Lung (tissue), 17 donors: ENCODE measurements at places on chromosomes 7 and 10.

GRCh38 chr7:128961030-128961659 is 23.4 kb downstream of the IRF5 start:
- H3K27ac ChIP-seq: no peak overlapping the region
- no peaks in the 10 kb centered on the region for H3K27me3 ChIP-seq
- no peak overlapping the region for H3K4me3 ChIP-seq
- peaks cover 20% of the 10 kb centered on the region for H3K36me3 ChIP-seq
- DNase-seq: no peak

- H3K27ac ChIP-seq: no peak overlapping the region
- DNase-seq: no peak
- no peak overlapping the region for H3K4me3 ChIP-seq
- no peaks in the 10 kb centered on the region for H3K36me3 ChIP-seq
Observed at GRCh38 chr7:45149606-45150005, 8.0 kb upstream of the RAMP3 start.

DNA sequence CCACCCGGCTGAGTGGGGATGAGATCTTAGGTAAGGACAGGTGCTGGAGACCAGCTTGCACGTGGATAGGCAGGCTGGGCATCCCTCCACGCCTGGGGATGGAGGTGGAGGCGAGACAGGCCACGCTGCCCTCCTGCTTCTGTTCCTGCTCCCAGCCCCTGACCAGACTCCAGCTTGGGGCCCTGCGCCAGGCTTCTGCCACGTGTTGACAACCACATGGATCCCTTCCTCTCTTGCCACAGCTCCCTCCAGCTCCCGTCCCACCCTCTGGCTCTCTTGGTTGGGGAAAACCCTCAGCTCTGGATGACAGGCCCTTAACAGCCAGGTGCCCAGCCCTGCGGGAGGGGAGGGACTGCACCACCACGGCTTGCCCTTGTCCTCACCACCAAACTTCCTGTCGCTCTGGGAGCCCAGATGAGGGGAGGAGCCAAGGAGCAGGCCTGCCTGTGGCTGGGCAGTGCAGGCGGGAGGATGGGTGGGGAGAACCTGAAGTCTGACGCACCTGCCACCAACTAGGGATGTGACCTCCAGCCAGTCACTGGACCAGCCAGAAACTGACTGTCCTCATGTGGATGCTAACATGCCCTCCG is 36.0 kb downstream of the KCNH2 start:
- H3K4me3 ChIP-seq: no peak overlapping the region
- DNase-seq: peak; percentile 66
- H3K4me1 ChIP-seq: no peaks in the 10 kb centered on the region
- no peaks in the 10 kb centered on the region for H3K36me3 ChIP-seq

DNA sequence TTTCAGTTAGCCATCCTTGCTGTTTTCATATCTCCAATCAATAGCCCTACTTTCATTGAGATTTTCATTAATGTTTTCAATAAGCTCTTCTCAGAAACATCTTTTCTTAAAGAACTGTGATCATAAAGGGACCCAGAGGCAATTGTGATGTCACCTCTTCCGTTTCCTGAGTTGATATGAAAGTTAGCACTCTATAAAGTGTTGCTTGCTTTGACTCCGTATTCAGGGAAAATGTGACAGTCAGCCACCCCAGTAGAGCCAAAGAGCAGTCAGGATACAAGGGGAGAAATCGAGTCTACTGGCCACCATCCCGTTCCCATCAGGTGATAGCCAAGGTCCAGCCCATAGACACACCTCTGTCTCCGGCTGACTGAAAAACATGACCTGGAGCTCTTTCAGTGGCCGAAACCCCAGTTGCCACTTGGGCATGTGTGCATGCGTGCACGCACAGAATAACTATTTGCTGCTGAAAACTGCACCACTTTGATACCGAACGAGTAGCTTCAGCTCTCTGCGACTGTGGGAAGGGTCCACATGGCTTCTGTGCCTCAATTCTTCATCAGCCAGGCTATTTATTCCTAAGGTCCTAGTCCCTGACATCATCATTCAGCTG is 291.4 kb downstream of the USP6NL start:
- no peak overlapping the region for H3K27ac ChIP-seq
- H3K36me3 ChIP-seq: peaks cover 47% of the 10 kb centered on the region
- H3K4me3 ChIP-seq: no peak overlapping the region
- no peaks in the 10 kb centered on the region for H3K27me3 ChIP-seq
- no peak for DNase-seq

GRCh38 chr10:46995234-46995633 is 84.0 kb downstream of the PTPN20 start:
- H3K36me3 ChIP-seq: no peaks in the 10 kb centered on the region
- H3K4me3 ChIP-seq: no peak overlapping the region
- no peak overlapping the region for H3K27ac ChIP-seq
- no peaks in the 10 kb centered on the region for H3K27me3 ChIP-seq

DNA sequence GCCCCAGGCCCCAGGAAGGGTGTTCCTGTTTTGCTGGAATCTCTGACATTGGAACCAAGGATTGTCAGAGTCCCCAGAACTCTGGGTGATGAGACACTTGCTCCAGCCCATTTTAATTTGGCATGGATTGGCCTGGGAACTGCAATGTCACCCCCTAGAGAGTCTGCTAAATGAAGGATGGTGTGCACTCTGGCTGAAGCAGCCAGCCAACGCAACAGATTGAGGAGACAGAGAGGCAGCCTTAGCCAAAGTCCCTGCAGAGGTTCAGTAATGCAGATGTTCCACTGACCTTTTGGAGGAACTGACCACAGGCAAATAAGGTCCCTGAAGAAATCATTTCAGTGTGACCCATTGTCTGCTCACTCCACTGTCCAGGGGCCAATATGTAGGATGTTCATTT is 13.4 kb downstream of the LRRC18 start:
- DNase-seq: no peak
- no peaks in the 10 kb centered on the region for H3K36me3 ChIP-seq
- no peaks in the 10 kb centered on the region for H3K27me3 ChIP-seq
- no peak overlapping the region for H3K4me3 ChIP-seq
- no peak overlapping the region for H3K27ac ChIP-seq
- peaks cover 3% of the 10 kb centered on the region for H3K4me1 ChIP-seq

GRCh38 chr7:48691788-48692187 is 232.6 kb upstream of the CDC14C start:
- no peak overlapping the region for H3K27ac ChIP-seq
- no peaks in the 10 kb centered on the region for H3K36me3 ChIP-seq
- H3K4me1 ChIP-seq: no peaks in the 10 kb centered on the region
- no peak overlapping the region for H3K4me3 ChIP-seq
- DNase-seq: no peak

- no peak overlapping the region for H3K27ac ChIP-seq
- no peak overlapping the region for H3K4me3 ChIP-seq
- H3K27me3 ChIP-seq: no peaks in the 10 kb centered on the region
- H3K4me1 ChIP-seq: no peaks in the 10 kb centered on the region
- H3K36me3 ChIP-seq: no peaks in the 10 kb centered on the region
Observed at GRCh38 chr7:101972627-101973026, 155.2 kb downstream of the CUX1 start.

DNA sequence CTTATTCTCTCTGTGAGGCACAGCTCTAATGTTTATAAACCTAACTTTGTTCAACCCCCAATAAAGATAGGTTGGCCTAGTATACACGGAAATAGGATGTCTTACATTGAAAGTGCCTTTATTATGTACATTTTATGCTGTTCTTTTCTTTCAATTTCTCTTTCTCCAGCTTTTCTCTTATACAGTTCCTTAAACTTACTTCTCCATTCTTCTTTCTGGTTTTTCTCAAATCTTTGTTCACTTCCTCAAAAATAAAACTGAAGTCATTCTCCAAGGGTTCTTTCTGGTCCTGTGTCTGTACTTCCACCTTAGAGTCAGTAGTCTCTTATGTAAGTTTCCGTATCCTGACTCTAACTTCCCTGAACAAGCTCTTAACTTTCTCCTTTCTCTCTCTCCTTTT is 29.2 kb upstream of the NAMPT start:
- H3K27me3 ChIP-seq: no peaks in the 10 kb centered on the region
- H3K4me1 ChIP-seq: no peaks in the 10 kb centered on the region
- DNase-seq: no peak
- H3K4me3 ChIP-seq: no peak overlapping the region

GRCh38 chr7:42831006-42831717 is 80.7 kb downstream of the C7orf25 start:
- peaks cover 11% of the 10 kb centered on the region for H3K4me1 ChIP-seq
- H3K27me3 ChIP-seq: no peaks in the 10 kb centered on the region
- H3K36me3 ChIP-seq: no peaks in the 10 kb centered on the region
- DNase-seq: peak; percentile 89
- H3K27ac ChIP-seq: no peak overlapping the region
- no peak overlapping the region for H3K4me3 ChIP-seq

DNA sequence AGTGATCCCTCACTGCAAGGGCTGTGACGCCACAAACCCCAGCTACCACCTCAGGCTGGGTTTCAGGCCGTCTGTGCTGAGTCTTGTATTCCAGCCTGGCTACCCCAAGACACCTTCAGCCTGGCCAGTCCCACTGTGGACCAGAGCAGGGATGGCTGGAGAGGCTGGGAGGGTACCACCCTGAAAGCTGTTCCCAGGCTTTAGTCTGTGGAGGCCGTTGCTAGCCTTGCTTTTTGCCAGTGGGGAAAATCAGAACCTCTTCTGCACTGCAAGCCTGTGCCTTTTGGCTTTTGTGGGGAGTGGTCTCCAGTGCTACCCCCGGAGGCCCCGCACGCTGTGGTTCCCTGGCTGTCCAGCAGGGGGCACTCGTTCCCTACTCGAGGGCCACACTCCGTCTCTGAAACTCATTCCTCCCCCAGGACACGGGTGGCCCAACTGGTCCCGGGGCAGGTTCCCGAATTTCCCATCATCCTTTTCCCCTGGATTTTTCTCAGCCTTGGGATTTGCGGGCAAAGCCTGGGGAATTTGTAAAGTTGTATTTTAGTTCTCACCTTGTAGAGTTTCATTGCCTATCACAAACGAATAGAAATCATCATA is 128.4 kb upstream of the BTBD16 start:
- peak overlapping the region; percentile 4 for H3K27ac ChIP-seq
- peaks cover 7% of the 10 kb centered on the region for H3K36me3 ChIP-seq
- H3K4me1 ChIP-seq: peaks cover 2% of the 10 kb centered on the region
- no peaks in the 10 kb centered on the region for H3K27me3 ChIP-seq
- peak; percentile 65 for DNase-seq

DNA sequence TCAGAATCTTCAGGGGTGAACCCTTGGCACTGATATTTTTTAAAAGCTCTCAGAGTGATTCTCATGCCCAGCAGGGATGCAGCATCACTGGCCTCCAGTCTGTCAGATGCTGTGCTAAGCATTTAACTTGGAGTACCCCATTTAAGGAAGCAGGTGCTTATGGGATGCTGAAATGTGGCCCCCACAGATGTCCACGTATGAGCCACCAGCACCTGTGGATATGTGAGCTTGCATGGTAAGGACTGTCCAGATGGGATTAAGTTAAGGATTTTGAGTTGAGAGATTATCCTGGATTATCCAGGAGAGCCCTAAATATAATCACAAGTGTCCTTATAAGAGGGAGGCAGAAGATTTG is 17.7 kb downstream of the CHST3 start:
- H3K4me3 ChIP-seq: no peak overlapping the region
- no peaks in the 10 kb centered on the region for H3K36me3 ChIP-seq
- H3K27me3 ChIP-seq: no peaks in the 10 kb centered on the region

- no peaks in the 10 kb centered on the region for H3K27me3 ChIP-seq
- DNase-seq: no peak
- H3K27ac ChIP-seq: no peak overlapping the region
- peak overlapping the region; percentile 16 for H3K4me3 ChIP-seq
- no peaks in the 10 kb centered on the region for H3K36me3 ChIP-seq
Observed at GRCh38 chr7:11237742-11238141, 264.1 kb downstream of the PHF14 start.

- DNase-seq: no peak
- H3K4me1 ChIP-seq: peaks cover 8% of the 10 kb centered on the region
- no peaks in the 10 kb centered on the region for H3K27me3 ChIP-seq
- H3K36me3 ChIP-seq: no peaks in the 10 kb centered on the region
- no peak overlapping the region for H3K4me3 ChIP-seq
Observed at GRCh38 chr10:128001849-128002248, 94.9 kb downstream of the PTPRE start.

GRCh38 chr10:125479059-125479458 is 203.9 kb downstream of the TEX36 start:
- H3K36me3 ChIP-seq: no peaks in the 10 kb centered on the region
- no peak overlapping the region for H3K27ac ChIP-seq
- H3K4me1 ChIP-seq: no peaks in the 10 kb centered on the region
- H3K27me3 ChIP-seq: no peaks in the 10 kb centered on the region
- H3K4me3 ChIP-seq: no peak overlapping the region

DNA sequence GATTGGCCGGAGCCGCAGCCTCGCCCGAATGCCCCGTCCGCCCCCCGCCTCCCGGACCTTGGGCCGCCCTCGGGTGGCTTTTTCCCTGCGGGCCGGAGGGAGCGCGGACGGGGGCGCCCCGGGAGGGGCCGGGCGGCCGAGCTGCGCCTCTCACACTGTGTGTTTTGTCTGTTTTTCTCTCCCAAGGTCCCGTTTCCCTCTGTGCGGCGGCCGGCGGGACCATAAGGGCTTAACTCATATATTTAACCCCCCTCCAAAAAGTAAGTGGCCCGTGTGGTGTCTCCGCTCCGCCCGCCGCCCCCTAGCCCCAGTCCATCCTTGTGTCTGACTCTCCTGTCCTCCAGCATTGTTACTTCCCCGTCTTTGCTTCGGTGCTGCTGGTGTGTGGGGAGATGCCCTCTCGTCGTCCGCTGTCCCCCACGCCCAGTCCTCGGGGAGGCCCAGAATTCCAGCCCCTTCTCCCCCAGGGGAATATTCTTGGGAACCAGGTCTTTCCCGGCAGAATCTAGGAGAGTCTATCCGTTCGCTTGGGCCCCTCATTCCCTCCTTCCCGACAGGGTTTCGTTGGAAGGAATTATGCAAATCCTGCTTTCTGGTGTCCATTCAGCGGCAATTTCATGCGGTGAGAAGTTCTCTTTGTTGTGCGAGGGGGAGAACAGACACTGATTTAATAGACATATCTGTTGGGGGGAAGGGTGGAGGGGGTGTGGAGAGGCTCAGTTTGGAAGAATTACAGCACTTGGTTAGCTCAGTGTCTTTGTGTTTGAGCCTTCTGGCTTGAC is 1.3 kb downstream of the LCOR start:
- peak overlapping the region; percentile 92 for H3K27ac ChIP-seq
- DNase-seq: peak; percentile 59
- H3K4me3 ChIP-seq: peak overlapping the region; percentile 96
- no peaks in the 10 kb centered on the region for H3K36me3 ChIP-seq
- no peaks in the 10 kb centered on the region for H3K27me3 ChIP-seq

GRCh38 chr10:114087655-114088054 is 44.0 kb downstream of the ADRB1 start:
- H3K27me3 ChIP-seq: no peaks in the 10 kb centered on the region
- H3K4me3 ChIP-seq: no peak overlapping the region
- no peak for DNase-seq
- no peak overlapping the region for H3K27ac ChIP-seq
